ENCODE measurements at places on chromosomes 13 and 19. TPM values are rescaled to one million over a fixed set of nuclear protein-coding genes. Genes with fewer than 3 reads are reported as not detected.

DNA sequence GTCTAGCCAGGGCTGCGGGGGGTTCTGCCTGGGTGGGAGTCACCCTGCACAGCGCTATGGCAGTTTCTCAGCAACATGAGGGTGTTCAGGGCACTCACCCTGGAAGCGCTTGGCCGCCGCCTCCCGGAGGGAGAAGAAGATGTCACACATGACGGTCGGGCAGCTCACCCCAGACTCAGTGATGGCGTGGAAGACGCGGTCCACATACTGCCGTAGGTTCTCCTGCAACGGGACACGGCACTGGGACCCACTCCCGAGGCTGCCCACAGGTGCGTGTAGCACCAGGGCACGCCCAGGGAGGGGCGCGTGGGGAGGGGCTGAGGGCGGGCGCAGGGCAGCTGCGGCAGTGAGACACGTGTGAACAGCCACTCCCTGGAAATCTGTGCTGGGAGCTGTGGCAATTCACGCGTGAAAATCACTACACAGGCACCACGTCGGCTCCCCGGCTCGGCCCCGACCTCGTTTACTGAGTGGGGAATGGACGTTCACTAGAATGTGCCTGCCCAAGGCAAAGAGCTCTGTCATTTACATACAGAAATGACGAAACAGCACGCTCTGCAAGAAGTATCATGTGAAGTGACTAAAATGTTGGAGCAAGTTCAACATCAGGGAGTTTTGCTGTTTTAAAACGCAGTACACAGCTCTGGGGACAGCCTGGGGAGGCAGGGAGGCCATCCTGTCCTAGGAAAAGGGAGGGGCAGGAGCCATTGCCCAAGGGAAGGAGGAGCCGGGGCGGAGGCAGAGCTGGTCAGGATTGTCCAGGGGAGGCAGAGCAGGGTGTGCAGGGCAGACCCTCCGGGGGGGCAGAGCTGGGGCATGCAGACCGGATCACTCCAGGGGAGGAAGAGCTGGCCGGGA is 41.5 kb upstream of the C13orf46 start:
- DNase-seq = no peak

GRCh38 chr13:33445476-33445875 is 159.9 kb upstream of the STARD13 start:
- DNase-seq = no peak

DNA sequence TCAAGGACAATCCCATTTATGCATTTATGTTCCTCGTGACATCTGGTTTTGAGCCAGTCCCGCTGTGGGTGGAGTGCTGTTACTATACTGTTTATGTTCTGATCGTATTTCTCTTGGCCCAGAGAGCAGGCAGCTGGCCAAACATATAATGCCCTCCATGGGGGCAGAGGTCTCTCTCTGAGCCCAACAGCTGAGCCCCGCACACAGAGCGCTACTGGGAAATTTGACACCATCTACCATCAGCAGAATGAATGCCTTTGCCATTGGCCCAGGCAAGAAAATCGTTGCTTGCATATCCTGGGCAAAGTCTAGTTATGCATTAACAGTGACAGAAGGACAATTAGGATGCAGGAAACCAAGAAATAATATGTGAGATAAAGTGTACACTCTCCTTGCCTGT is 126.8 kb upstream of the CACNA1A start:
- no peak for DNase-seq

GRCh38 chr13:108993346-108993745 is 363.9 kb downstream of the MYO16 start:
- no peak for DNase-seq

Gene SHFL
- 32.1 TPM for total RNA-seq

- no peak for DNase-seq
Observed at GRCh38 chr19:18020212-18021085, 12.5 kb downstream of the ARRDC2 start.

- no peak for DNase-seq
Observed at GRCh38 chr19:35272954-35273649, 4.3 kb downstream of the USF2 start.

- no peak for DNase-seq
Observed at GRCh38 chr19:50537769-50538230, 24.1 kb upstream of the ASPDH start.

Gene MYO1F
- 0.21 TPM for total RNA-seq

- DNase-seq = no peak
Observed at GRCh38 chr19:29815231-29815630, 3.4 kb downstream of the CCNE1 start.

DNA sequence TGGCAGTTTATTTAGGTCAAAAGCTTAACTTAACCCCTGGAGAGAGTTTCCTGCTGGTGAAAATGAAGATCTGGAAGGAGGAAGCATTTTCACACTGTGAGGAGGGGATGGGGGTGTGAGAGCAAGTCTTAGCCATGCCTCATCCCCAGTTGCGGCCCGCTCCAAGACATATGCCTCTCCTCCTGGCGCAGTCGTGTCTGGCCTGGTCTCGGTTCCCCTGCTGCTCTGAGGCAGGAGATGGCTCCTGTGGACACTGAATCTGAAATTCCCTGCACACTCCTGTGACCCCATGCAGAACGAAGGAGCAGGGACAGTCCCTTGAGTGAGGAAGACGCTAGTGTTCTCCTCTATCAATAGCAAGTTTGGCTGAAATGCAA is 360 bp upstream of the ZNF69 start:
- no peak for DNase-seq

DNA sequence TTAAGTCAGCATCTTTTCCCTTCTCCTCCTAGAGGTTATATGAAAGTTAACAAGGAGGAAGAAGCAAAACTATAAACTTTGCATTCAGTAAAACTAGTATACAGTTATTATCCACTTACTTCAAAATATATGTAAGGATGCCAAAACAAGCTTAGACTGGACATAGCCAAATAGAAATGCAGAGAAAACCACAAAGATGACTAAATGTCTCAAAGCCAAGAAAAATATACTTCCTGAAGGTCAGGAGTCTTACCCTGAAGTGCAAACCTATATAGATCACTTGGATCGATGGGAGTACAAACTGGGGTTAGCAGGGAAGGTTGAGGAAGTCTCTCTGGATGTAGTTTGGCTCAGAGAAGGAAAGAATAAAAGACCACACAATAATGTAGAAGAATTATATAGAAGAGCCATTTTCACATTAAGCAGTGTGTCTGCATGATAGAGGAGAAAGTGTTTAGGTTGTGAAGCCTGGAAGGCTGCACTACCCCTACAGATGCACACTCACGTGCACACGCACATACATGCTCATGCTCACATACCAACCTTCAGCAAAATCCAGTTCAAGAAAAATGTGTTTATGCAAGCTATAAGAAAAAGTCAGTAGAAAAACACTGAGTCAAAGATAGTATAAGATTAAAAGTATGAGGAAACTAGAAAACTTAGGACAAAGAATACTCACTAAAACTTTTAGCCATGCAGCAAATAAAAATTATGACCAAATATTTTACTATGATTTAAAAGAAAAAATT is 112.1 kb upstream of the RXFP2 start:
- no peak for DNase-seq

DNA sequence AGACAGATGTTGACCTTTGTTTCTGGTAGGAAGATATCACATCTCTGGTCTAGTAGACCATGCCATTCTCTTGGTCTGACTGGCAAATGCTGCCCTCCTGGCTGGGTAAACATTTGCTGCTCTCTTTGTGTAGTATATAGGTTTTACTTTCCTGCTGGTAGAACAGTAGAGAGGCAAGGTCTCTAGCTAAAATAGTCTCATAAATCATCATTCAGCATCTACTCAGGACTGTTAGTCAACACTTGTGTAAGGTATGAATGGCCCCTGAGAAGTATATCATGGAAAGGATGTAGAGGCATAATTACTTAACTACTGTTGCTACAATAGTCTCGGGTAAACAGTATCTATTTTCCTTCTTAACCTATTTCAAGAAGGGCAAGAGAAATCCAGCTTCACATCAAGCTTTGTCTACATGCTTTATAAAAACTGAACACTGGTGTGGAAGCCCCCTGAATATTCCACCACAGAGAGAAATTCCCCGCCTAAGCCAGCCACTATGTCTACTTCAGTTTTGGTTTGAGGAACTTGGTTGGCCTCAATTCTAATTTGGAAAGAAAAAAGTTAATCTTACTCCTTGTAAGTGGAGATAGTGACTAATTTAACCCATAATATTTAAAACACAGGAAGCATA is 18.4 kb upstream of the MYCBP2 start:
- no peak for DNase-seq

DNA sequence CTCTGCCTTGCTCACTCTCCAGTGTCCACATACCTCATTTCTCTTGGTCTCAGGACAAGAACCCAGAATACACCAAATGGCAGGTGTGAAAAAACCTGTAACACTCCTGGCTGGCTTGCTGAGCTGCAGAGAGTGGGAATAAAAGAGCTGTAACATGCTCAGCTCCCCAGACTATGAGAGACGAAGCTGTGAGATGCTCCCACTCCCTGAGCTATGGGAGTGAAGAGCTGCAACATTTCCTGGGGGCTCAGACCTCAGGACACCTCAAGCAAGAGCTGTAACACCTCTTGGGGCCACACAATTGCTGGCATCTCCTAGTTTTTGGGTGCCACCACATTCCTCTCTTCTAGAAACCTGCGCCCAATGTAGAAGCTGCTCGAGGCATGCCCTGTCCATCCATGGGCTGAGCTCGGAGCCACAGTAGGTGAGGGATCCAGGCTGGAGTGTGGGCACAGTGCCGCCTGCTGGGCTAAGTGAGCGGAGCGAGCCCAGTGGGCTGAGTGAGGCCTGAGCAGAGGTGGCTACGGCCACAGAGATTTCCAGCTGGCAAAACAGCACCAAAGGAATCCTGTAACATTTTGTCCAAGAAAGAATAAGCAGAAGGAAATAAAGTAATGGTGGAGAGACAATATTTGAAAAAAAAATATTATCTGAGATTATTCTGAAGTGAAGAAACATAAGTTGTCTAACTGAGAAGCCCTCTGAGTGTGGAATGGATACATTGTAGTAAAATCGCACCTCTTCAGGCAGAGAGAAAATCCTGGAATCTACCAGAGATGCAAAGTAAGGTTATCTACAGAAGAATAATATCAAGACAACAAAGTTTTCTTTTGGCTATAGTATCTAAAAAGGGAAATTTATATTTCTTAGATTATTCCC is 186.2 kb upstream of the PCDH9 start:
- no peak for DNase-seq

GRCh38 chr13:32427852-32428580 is at the start of gene N4BP2L1:
Gene N4BP2L1, minus strand, starts transcription at chr13:32428130. Its CDS starts 48 bp downstream, at chr13:32428082.
- no peak for DNase-seq

DNA sequence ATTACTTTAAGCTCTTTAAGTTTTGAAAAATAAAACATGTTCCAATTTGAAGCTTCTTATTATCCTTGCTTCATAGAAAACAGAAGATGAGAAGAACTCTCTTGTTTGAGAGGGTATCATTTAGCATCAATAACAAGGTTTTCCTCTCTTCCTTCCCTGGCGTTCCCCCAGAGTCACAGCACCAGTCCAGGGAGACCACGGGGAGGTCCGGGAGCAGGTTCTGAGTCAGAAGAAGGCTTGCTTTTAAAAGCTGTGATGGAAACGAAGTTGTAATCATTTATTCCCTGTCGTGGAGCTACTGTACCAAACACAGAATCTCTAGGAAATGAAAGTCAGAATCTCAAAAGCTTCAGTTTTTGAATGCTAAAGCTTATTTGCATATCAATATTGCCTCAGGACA is 174.0 kb upstream of the LSM14A start:
- no peak for DNase-seq

DNA sequence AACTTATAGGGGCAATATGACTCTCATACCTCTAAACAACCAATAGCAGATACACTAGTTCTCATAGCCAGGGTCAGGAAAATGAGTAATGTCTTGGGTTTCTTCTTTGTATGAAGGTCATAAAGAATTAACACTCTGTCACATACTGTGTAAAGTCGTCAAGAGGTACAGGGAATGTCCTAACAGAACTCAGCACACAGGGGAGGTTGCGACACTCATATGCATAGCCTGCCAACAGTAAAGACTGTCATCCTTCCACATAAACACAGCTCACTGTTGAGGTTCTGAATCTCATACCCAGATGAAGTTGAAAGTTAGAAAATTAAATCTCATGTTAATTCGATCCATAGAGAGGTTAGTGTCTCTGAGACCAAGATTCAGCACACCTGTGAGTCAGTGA is 34.2 kb upstream of the ZNF254 start:
- DNase-seq = no peak

Gene ZFP82
- total RNA-seq = 4.7 TPM

- no peak for DNase-seq
Observed at GRCh38 chr19:35347171-35347929, at the start of gene FFAR1. Gene FFAR1, plus strand, starts transcription at chr19:35347902. Its CDS starts 3,650 bp downstream, at chr19:35351552.

Gene CEACAM6
- total RNA-seq = 0.13 TPM

GRCh38 chr13:76289558-76289957 is 596.6 kb downstream of the KCTD12 start:
- DNase-seq = no peak

Gene BCAM
- total RNA-seq = 29.6 TPM

DNA sequence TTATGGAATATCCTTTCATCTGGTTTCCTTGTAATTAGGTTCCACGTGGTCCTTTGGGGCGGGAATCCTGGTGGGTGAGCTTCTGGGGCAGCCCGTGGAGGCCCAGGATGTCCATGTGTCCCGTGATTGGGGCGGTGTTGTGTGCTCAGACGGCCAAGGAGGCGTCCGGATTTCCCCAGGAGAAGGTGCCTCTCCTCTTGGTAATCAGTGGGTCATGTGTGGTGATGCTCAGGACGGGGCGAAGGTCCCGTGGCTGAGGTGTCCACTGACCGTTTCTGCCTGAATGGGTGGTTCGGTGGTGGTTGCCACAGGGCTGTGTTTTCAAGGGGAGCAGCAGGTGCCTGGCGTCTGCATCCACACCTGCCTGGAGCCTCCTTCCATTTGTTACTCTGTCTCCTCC is 52.2 kb upstream of the F7 start:
- DNase-seq = no peak

GRCh38 chr19:19107654-19108053 is 30.6 kb downstream of the TMEM161A start:
- no peak for DNase-seq

Gene PNMA8A
- total RNA-seq = 11.8 TPM

DNA sequence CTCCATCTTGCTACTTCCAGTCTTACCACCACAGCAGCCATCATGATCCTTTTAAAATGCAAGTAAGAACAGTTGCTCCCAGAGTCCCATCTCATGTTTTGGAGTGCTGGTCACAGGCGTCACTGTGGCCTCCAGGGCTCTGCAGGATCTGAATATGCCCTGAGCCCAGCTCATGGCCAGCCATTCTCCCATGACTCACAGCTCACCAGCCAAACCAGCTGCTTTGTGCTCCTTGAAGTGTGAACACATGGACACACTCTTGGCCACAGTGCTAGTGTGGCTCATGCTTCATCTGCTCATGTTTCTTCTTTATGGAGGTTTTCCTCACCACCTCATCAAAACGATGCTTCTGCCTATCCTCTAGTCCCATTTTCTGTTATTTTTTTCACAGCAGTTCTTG is 466.5 kb downstream of the UQCRFS1 start:
- DNase-seq = peak; percentile 10

GRCh38 chr19:16379521-16380313 is 55.1 kb downstream of the KLF2 start:
- no peak for DNase-seq

DNA sequence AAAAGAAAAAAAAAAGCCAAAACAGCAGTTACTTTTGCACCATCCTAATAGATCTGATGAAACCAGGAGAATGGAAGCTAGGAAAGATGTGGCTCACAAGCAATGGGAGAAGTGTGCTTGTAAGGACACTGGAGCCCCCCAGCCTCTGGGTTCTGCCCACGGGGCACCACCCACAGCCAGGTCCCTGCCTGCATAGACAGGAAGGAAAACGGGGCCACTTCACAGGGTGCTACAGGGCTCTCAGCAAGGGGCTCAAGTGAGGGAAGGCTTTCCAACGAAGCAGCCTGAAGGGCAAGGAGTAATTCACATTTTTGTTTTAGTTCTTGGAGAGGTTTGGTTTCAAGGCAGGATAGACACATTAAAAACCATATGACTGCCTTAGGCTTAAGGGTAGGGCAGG is 42.7 kb downstream of the BRD4 start:
- no peak for DNase-seq
